ENCODE measurements at places on chromosomes 1 and 21.

- DNase-seq = no peak
Observed at GRCh38 chr1:54371942-54372275, 34.3 kb downstream of the SSBP3 start.

DNA sequence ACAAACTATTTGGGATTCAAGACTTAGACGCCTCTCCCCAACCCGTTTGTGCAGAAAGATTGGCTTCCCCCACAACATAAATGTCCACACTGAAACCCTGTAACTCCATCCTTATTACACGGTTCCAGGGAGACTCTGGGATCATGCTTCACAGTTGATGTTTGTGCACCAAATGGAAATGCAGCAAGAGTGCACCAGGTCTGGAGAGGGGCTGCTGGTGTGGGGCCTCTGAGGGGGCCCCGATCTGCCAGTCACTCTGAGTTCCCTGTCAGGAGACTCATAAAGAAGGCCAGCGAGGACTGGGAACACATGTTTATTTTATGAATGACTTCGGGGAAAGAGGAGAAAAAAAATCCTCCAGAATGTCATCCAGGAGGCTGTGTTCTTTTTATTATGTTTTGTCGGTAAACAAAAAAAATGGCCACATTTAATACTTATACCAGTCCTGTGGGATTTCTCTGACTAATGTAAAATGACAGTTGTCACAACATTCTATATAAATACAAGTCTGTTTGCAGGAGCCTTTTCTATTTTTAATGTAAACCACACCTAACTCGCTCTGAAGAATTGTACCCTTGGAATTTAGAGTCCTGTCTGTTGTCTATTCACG, 439.1 kb upstream of the VAMP3 start:
- DNase-seq = no peak

GRCh38 chr1:217091561-217091960, 368.3 kb upstream of the ESRRG start:
- no peak for DNase-seq

- DNase-seq = no peak
Observed at GRCh38 chr1:229281339-229281926, 10.5 kb downstream of the RAB4A start.

DNA sequence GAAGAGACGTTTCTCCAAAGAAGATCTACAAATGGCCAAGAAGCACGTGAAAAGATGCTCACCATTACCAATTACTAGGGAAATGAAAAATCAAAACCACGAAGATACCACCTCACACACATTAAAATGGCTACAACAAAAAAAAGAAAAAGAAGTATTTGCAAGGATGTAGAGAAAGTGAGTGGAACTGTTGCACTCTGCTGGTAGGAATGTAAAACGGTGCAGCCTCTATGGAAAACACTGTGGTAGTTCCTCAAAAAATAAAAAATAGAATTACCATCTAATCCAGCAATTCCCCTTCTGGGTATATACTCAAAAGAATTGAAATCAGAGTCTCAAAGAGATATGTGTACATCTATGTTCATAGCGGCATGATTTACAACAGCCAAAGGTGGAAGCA, 115.4 kb upstream of the EDN2 start:
- DNase-seq = no peak

DNA sequence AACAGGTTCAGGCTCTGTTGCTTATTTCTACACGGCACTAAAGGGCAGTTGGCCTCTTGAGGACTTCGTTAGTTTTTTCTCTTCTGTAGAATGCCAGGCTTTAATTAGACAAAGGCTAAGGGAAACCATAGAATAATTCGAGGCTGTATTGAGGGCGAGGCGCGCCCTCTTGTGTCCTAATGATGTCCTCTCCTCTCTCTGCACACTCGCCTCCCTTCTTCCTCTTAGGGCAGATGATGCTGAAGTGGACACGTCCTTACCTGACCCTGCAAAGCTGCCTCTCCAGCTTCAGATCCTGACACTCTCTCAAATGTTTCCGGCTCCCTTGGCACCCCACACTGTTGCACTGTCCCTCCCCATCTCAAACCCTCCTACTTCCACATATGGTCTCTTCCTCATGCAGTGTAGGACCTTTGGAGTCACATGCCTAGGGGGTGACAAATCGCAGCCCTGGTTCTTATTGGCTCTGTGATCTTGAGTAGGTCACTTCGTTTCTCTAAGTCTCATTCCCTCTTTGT, 1.9 kb upstream of the ZSCAN20 start:
- peak; percentile 90 for DNase-seq

DNA sequence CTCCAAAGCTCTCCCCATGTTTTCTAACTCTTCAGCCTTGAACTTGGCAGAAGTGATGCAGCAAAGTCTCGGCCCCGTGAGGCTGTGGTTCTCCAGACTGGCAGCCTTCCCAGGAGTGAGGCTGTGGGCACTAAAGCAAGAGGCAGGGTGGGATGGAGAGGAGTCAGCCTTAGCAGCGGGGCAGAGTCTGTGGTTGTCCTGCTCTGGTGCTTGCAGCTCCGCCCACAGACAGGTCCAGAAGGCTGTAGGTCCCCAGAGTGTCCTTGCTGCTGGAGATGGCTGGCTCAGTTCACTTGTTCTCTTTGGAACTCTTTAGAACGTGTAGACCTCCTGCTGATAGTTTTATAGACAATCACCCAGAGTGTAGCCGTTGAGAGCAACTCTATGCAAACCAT, 142.6 kb downstream of the AJAP1 start:
- DNase-seq = no peak

GRCh38 chr21:43572446-43572845, 86.8 kb downstream of the HSF2BP start:
- DNase-seq = no peak

- DNase-seq = no peak
Observed at GRCh38 chr1:203465948-203466347, 9.7 kb upstream of the PRELP start.

- no peak for DNase-seq
Observed at GRCh38 chr21:44317871-44318270, 18.0 kb downstream of the PFKL start.

DNA sequence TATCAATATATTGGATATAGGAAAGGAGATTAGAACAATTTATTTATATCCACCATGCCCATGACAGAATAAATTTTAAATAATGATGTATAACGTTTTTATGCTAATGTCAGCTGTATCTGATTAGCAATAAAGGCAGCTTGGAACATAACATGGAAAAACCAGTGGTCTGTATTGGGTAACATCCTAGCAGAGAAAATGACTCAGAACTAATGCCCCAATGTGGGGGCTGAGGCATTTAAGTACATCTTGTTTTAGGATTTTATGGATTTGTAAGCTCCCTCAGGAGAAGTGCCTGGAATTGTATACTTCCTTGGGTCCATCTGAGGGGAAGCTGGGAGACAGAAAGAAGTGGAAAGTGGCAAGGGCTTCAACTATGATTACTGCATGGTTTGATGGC, 82.3 kb downstream of the HMCN1 start:
- no peak for DNase-seq

DNA sequence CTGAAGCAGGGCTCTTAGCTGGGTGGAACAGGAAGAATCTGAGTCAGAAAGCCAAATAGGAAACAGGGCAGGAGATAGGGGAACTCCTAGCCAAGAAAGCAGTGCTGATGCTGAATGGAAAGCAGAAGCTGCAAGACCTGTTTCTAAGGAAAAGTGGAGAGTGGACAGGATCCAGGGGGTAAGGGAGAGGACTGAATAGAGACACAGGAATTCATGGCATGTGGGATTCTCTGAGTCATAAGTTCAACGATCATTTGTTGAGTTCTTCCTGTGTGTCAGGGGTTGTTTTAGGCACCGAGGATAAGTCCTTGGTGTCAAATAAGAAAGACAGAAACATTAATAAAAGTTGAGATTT, 153.8 kb upstream of the FGGY start:
- no peak for DNase-seq

DNA sequence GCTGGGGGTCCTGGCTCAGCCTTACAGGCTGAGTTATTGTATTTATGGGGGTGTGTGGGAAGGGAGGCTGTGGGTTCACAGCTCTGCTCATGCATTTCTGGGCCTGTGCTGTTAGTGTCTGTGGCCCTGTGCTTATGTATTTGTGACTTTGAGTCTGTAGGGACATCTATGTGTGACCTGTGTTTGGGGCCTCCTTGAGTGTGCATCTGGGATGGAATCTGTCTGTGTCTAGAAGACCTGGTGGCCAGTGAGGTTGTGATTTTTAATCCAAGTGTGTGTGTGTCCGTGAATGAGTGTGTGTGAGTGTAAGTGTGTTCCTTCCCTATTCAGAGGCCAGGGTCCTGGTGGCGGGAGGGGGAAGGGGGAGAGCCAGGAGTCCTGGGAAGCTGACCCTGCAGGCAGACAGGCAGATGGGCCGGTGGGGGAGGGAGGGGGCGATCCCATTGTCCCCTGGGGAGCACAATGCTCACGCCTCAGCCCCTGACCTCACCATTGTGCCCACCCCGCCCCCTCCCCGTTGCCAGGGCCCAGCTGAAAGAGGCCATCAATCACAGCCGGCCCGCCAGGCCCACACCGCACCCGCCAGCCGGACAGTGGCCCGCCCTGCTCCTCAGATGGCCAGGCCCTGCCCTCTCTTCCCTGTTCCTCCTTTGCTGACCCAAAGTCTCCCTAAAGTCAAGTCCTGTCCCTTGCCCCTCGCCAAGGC, 19.6 kb downstream of the SLC27A3 start:
- DNase-seq = no peak

GRCh38 chr1:175303201-175303707, 110.7 kb upstream of the KIAA0040 start:
- DNase-seq = no peak

- DNase-seq = no peak
Observed at GRCh38 chr1:193270996-193271395, 84.6 kb upstream of the B3GALT2 start.

DNA sequence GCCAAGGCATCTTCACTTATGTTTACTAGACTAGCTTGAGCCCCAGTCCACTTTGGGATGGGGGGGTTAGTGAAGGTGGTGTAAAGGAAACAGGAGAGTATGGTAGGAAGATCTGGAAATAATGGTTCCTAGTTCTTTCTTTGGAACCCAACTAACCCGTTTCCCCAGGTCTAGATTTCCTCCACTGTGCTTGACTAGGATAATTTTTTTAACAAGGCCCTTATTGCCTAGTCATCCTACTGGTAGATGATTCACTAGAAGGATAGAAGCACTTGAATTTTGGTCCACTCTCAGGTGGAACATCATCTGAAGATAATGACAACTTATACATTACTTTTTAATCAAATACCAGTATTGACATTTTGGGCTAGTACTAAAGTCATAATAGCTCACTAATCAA, 45.9 kb upstream of the MYOCOS start:
- no peak for DNase-seq

DNA sequence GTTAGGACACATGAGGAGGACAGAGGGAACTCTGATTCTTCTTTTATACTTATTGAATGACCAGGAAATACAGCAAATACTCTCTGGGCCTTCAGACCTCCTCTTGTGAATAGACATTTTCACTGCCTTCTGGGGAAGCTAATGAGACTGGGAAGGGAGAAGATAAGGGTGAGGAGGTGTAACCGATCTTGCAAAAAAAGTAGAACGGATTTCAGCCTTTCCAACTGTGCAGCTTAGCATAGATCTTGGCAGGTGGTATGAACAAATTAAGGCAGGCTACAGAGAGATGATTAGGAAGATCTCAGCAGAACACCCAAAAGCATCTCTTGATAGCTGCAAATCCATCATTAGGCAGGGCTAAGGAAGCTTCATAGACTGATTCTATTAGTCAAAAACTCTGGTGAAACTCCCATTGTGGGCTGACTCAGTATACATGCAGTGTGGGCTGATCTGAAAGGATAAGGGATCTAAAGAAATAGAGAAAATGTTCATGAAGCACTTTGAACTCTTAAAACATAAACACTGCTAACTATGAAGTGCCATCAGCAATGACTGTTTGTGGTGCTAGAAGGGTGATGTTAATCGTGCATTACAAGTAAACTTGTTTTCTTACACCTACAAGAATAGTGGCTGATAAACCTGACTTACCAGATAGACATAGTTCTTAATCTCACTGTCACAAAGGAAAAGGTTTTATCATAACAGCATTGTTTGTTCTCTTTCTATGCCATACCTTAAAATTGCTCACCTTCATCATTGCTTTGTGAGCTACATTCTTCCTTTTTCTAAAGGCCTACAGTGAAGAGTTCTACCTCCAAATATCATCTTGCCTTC, 85.5 kb upstream of the PALMD start:
- no peak for DNase-seq

- DNase-seq = no peak
Observed at GRCh38 chr1:234277161-234277868, 95.9 kb upstream of the COA6 start.

DNA sequence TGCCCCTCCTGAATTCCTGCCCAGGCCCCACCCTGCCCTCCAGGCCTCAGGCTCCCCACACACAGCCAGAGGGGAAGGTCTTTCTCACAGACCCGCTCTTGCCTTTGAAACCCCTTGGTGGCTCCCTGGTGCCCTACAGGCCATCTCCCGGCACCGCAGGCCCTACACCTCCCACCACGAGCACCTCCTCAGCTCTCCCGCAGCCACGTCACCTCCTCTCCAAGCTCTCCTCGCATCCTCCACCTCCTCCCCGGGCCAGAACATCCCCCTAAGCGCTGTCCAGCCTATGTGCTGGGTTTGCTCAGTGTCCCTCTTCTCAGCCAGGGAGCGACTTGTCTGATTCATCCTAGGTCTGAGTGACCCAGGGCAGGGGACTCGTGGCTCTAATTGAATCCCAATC, 66.4 kb downstream of the DMRTB1 start:
- no peak for DNase-seq

- DNase-seq = no peak
Observed at GRCh38 chr1:117836069-117836468, 93.4 kb downstream of the GDAP2 start.

DNA sequence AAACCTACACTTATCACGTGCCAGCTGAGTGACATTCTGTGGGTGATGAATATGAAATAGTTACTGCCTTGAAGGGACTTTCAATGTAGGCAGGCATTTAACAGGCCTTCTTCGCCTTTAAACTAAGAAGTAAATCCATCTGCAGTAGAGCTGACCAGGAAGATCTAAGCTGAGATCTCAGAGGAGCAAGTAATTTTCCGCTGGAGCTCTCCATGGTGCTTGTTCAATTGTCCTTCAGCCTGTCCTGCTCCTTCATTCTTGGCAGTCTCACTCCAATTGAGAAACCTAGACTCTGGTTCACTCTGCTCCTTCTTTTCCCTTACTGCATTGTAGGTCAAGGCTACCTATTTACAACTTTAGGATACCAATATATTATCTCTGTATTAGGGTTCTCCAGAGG, 183.5 kb downstream of the HMCN1 start:
- no peak for DNase-seq

GRCh38 chr1:58749646-58750045, 34.2 kb downstream of the JUN start:
- no peak for DNase-seq

DNA sequence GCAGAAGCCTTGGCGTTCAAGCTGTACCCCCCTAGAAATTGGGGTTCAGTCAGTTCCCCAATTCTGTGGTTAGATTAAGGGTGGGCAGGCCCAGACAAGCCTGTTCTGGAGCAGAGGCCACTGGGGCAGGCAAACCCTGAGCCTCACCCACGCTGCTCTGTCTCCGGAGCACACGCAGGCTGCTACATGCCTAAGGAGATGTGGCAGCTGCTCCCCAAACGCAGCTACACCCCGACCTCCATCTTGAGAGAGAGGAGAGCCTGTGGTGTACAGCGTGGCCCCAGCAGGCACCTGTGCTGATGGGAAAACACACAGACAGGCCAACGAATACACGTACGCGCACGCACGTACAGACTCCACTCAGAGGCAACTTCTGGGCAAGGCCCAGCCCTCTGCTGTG, 33.9 kb upstream of the GRHL3 start:
- DNase-seq = no peak

- no peak for DNase-seq
Observed at GRCh38 chr1:30790850-30791778, 33.5 kb upstream of the LAPTM5 start.
